ENCODE measurements at places on chromosomes 4 and X.

DNA sequence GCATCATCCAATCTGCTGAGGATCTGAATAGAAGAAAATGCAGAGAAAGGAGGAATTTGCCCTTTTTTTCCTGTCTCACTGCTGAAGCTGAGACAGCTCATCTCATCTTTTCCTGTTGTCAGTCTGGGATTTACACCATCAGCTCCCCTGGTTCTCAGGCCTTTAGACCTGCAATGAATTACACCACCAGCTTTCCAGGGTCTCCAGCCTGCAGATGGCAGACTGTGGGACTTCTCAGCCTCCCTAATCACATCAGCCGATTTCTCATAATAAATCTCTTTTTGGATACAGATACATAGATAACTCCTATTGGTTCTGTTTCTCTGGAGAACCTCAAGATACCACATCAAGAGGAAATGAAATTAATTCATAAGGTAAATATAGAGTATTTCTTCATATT is 134.6 kb upstream of the MAB21L2 start:
- DNase-seq = no peak

- no peak for DNase-seq
Observed at GRCh38 chr4:7328913-7329638, 105.7 kb downstream of the PSAPL1 start.

- peak; percentile 61 for DNase-seq
Observed at GRCh38 chr4:6942238-6942800, 32.7 kb downstream of the TBC1D14 start.

- no peak for DNase-seq
Observed at GRCh38 chr4:13331827-13332226, 152.3 kb downstream of the RAB28 start.

GRCh38 chrX:140360284-140360683 is 144.6 kb downstream of the SOX3 start:
- DNase-seq = no peak
